ENCODE measurements at places on chromosomes 11 and 22. TPM values are rescaled to one million over a fixed set of nuclear protein-coding genes. Genes with fewer than 3 reads are reported as not detected.

Gene PTPRCAP
- polyA plus RNA-seq: 4.7 TPM

Gene MUC6
- 1.1 TPM for polyA plus RNA-seq

Gene VPREB1
- not detected for polyA plus RNA-seq

Gene DUSP8
- polyA plus RNA-seq: 1.9 TPM

Gene C11orf24
- 18.6 TPM for polyA plus RNA-seq

Gene HBD
- polyA plus RNA-seq: 5.6 TPM

Gene TNNT3
- not detected for polyA plus RNA-seq

Gene OLFML1
- 8.3 TPM for polyA plus RNA-seq

Gene DKK3
- 49.6 TPM for polyA plus RNA-seq

Gene TMEM126B
- 54.7 TPM for polyA plus RNA-seq

Gene NRXN2
- 22.0 TPM for polyA plus RNA-seq

Gene ZNF143
- 8.6 TPM for polyA plus RNA-seq

All from kidney (tissue), 22 donors.